ENCODE measurements at places on chromosomes 4 and X.

GRCh38 chr4:175947117-175947722 lies 118.4 kb upstream of the WDR17 start:
- DNase-seq, result peak; percentile 5

DNA sequence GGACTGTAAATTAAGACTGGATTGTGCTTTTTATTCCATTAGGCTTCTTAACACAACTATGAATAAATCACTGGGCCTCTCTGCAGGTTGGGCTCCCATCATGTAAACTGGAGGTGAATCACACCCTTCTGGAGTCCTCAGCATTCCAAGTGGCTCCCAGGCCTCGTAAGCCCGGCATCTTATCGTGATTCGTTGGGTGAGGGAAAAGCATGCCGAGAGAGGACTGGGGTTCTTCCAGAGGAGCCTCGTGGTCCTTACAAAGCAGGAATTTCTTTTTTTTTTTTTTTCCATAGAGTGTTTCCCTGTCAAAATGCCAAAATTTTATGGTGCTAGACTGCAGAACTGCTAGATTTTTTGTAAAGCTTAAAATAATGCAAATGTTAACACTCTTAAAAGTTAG lies 20.0 kb downstream of the CLDN22 start:
- DNase-seq, result no peak

DNA sequence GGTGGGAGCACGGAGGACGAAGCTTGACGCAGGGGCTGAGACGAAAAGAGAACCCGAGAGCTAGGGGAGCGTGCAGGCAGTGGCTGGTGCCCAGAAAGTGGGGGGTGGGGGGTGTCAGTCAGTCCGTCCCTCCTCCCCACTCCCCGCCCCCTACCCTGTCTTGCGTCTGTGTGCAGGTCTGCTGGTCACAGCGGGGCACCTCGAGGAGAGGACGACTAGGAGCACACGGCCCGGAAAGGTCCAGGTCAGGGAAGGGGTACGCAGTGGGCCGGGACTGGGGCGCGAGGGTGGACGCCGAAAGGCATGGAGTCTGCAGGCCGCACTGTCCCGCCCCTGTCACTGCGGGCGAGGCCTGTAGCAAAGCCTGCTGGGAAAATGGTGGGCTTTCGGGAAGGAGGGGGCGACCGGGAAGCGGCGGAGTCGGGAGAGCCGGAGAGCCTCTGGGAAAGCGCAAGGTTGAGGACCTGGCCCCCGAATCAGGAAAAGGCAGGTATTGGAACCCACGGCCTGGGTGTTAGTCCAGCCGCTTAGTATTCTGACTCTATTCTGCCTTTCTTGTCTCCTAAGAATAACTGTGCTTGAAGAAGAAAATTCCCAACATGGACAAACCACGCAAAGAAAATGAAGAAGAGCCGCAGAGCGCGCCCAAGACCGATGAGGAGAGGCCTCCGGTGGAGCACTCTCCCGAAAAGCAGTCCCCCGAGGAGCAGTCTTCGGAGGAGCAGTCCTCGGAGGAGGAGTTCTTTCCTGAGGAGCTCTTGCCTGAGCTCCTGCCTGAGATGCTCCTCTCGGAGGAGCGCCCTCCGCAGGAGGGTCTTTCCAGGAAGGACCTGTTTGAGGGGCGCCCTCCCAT lies 769 bp downstream of the TCEAL1 start:
- DNase-seq, result no peak

DNA sequence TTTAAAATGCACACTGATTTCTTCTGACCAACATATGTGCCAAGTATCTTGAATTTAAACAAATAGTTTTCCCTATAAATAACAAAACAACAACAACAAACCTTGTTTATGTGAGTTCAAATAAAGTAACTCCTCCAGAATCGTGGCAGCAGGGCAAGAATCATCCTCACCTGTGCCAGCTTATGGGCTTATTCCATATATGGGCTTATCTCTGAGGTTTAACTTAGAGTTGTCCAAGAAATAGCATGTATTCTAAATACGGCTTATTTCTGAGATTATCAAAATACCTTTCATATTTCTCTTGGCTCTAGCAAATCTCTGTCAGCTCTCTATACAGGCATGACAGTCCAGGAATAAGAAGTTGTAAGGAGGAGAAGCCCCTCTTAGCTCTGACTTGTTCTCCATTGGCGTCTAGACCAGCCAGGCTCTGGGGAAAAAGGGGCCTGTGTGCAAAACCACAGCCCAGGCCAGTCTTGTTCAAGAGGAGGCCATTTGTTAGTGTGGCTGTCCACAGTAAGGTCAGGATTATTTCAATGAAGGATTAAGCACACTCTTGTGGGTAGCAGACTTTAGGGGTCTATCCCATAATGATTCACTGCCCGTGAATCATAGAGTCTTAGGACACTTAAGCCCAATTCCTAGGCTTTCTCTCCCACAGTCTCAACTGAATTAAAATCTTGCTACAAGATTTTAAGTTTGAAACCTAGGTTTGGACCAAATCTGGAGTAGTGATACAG lies 63.2 kb downstream of the FRAS1 start:
- DNase-seq, result no peak

- DNase-seq, result no peak
These were observed 397.9 kb downstream of the PPP3CA start for GRCh38 chr4:100949350-100949935.

DNA sequence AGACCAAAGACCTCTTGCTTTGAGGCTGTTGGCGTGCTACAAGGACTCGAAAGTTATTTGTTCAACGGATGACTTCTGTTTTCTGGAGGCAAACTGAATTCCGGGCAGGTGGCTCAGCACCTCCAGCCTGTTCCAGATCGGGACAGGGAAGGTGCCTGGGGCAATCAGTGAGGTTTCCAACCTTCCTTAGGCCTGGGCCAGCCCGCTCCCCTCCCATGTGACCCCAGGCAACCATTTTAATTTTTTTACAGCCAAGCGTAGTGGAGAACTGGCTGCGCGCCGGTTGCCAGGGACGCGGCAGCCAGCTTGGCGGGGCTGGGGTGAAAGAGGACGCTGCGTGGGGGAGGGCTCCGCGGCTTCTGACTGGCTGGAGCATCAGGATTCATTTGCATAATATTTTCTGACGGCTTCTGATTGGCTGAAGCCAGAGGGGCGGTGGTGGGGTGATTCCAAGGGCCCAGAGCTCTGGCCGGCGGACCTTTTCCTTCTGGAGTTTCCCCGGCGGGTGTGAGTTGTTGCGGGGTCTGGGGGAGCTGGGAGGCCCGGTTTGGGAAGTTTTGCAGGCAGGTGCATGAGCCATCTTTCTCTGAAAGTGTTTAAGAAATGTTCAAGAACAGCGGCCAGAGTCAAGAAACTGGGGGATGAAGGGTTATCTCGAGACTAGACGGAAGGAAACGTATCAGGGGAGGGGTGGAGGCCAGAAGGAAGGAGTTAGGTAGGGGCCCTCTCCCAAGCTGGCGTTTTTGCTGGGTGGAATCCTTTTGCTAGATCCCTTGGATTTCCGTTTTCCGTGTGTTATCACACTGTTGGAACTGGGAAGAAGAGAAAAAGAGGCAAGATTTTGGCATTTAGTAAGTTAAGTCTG lies at the start of gene MID1IP1:
MID1IP1 (plus strand) TSS at position 479 of the 865 bp plus-strand sequence. CDS start 3,488 bp downstream, outside the sequence.
- DNase-seq, result peak; percentile 88

Data from MV-4-11 (cell line).